ENCODE measurements at places on chromosomes 4 and X. TPM values are rescaled to one million over a fixed set of nuclear protein-coding genes. Genes with fewer than 3 reads are reported as not detected.

GRCh38 chrX:154121207-154121606 lies 22.8 kb upstream of the OPN1LW start:
- no peak overlapping the region for H3K4me3 ChIP-seq
- H3K27me3 ChIP-seq: no peaks in the 10 kb centered on the region
- H3K4me1 ChIP-seq: no peaks in the 10 kb centered on the region
- no peaks in the 10 kb centered on the region for H3K36me3 ChIP-seq
- DNase-seq: no peak

DNA sequence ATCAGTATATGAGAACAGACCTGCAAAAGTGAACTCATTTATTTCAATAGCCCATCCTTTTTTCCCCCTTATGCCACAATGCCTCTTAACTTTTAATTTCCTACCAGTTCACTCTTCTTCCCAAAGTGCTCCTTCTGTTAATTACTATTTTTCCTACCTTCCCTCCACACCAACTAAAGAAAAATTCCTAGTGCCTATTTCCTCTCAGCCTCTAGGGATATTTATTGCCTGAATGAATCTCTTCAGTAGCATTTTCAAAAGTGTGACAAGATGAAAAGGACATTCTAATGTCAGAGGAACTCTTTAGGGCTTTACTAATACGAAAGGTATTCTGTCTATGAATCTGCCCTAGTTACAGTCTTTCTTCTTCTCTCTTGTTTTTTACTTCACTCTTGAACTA lies 181.1 kb upstream of the SPRY1 start:
- no peak overlapping the region for H3K27ac ChIP-seq
- H3K36me3 ChIP-seq: no peaks in the 10 kb centered on the region
- H3K4me1 ChIP-seq: no peaks in the 10 kb centered on the region
- no peaks in the 10 kb centered on the region for H3K27me3 ChIP-seq
- no peak overlapping the region for H3K4me3 ChIP-seq
- no peak for DNase-seq

DNA sequence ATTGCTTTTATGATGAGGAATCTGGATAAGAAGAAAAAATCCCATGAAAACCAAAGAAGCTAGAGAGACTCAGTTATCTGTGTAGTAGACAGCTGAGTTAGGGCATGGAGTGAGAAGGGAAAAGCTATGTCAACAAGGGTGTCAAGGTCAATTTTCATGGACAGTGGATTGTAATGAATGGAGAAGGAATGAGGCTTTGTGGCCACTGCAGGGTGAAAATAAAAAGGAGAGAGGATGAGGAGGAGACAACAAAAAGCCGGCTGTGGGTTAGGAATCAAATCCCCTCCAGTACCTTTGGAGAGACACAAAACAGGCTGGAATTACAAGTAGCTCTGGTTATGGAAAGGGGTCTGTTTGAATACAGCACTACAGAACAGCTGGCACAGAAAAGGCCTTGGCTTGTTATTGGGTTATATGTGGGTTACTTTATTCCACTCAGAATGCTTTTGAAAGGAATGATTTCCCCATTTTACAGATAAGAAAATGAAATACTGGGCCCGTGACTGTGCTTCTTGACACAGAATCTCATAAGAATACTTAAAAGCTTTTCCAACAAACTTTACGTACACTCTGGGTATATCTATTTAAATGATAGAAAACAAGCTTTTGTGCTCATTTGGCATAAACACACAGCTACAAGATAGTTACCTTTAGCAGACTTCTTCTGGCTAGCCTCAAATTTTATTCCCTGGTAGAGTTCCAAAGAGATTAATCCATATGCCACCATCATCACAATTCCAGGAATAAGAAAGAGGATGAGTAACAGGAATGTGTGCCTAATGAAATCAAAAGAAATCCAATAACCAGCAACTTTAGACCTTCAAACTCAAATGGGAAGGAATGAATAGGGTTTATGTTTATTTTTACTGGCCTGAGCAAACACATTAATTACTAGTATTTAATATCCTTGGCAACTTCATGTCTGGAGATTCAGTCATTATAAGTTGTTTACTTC lies 7.5 kb downstream of the CCKAR start:
- no peak for DNase-seq
- H3K36me3 ChIP-seq: no peaks in the 10 kb centered on the region
- no peak overlapping the region for H3K27ac ChIP-seq
- H3K4me1 ChIP-seq: no peaks in the 10 kb centered on the region
- H3K27me3 ChIP-seq: no peaks in the 10 kb centered on the region
- H3K4me3 ChIP-seq: no peak overlapping the region

GRCh38 chrX:11431786-11432185 lies 138.6 kb downstream of the AMELX start:
- no peak overlapping the region for H3K4me3 ChIP-seq
- no peaks in the 10 kb centered on the region for H3K27me3 ChIP-seq
- no peaks in the 10 kb centered on the region for H3K36me3 ChIP-seq
- H3K27ac ChIP-seq: no peak overlapping the region

DNA sequence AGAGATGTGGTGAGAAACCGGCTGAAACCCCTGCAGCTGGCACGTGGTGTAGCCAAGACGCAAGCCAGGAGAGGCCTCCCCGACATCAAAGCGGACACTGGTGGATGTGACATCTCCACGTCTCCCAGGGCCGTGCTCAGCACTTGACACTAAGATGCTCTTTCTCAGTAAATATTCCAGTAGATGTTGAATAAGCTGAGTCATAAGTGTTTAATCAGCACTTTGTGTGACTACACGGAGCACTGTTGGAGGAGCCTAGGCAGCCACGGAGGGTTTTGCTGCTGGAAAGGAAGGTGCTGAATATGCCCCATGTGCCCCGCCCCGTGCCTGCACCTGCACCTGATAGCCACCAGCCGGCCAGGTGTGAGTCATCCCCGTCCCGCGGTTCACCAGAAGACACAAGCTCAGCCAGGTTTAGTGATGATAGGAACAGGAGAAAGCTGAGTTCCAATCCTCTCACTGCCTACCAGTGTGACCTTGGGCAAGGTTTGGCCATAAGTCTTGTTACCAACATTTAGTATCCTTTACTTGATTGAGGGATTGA lies 29.0 kb upstream of the C4orf50 start:
- H3K36me3 ChIP-seq: no peaks in the 10 kb centered on the region
- H3K4me1 ChIP-seq: no peaks in the 10 kb centered on the region
- H3K27ac ChIP-seq: no peak overlapping the region
- DNase-seq: no peak

DNA sequence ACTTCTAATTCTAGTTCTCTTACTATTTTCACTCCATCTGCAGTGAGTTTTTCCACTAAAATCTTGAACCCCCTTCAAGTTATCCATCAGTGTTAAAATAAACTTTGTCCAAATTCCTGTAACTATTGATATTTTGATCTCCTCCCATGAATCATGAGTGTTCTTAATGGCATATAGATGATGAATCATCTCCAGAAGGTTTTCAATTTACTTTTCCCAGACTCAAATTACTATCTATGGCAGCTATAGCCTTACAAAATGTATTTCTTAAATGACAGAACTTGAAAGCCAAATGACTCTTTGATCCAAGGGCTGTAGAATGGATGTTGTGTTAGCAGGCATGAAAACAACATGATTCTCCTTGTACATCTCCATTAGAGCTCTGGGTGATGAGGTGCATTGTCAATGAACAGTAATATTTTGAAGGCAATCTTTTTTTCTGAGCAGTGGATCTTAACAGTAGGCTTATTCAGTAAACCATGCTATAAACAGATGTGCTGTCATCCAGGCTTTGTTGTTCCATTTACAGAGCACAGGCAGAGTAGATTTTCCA lies 16.1 kb upstream of the IQCM start:
- H3K36me3 ChIP-seq: no peaks in the 10 kb centered on the region
- no peak overlapping the region for H3K4me3 ChIP-seq
- no peak overlapping the region for H3K27ac ChIP-seq
- no peaks in the 10 kb centered on the region for H3K4me1 ChIP-seq
- no peak for DNase-seq

DNA sequence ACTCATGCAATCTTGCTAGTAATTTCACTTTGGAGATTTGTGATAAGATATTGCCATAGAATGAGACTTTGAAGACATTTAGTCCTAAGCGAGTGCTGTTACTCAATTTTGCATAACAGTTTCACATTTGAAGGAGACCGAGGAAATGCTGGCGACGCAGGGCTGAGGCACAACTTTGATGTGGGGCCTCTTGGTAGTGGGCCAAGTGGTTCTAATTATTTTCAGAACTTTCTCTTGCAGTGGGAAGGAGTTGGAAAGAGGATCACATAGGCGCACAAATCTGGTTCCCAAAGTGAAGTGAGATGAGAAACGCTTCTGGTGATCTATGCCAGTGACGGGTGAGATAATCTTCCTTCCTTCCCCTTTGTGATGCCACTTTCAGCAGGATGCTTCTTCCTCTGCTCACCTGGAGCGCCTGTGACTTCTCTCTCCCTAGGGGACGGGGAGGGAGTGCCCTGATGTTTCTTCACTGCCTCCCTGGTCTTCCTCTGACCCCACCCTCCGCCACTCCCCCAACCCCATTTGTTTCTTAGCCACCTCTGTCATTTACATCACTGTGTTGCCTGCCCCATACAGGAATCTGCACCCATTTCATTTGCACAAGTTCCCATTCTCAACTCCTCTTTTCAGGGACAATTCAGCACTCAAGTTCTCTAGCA lies 138.9 kb upstream of the MID1 start:
- DNase-seq: no peak
- no peaks in the 10 kb centered on the region for H3K36me3 ChIP-seq
- no peak overlapping the region for H3K4me3 ChIP-seq
- no peaks in the 10 kb centered on the region for H3K4me1 ChIP-seq

- H3K4me1 ChIP-seq: no peaks in the 10 kb centered on the region
- no peak overlapping the region for H3K27ac ChIP-seq
- no peak for DNase-seq
- no peaks in the 10 kb centered on the region for H3K36me3 ChIP-seq
Observed at GRCh38 chr4:114378305-114378903, 220.2 kb upstream of the UGT8 start.

GRCh38 chr4:100469555-100469954 lies 48.3 kb downstream of the EMCN start:
- no peaks in the 10 kb centered on the region for H3K27me3 ChIP-seq
- H3K36me3 ChIP-seq: no peaks in the 10 kb centered on the region
- DNase-seq: no peak
- H3K27ac ChIP-seq: no peak overlapping the region
- H3K4me1 ChIP-seq: no peaks in the 10 kb centered on the region

GRCh38 chr4:87855559-87855958 lies 22.8 kb downstream of the MEPE start:
- H3K4me1 ChIP-seq: no peaks in the 10 kb centered on the region
- no peaks in the 10 kb centered on the region for H3K27me3 ChIP-seq
- no peak for DNase-seq
- H3K4me3 ChIP-seq: no peak overlapping the region
- H3K36me3 ChIP-seq: no peaks in the 10 kb centered on the region
- H3K27ac ChIP-seq: no peak overlapping the region

GRCh38 chrX:40065296-40066046 lies 32.3 kb downstream of the BCOR start:
- H3K4me1 ChIP-seq: no peaks in the 10 kb centered on the region
- peaks cover 4% of the 10 kb centered on the region for H3K36me3 ChIP-seq
- no peak overlapping the region for H3K4me3 ChIP-seq
- DNase-seq: no peak
- H3K27ac ChIP-seq: no peak overlapping the region
- no peaks in the 10 kb centered on the region for H3K27me3 ChIP-seq

GRCh38 chr4:16684097-16684496 lies 214.3 kb downstream of the LDB2 start:
- H3K4me1 ChIP-seq: no peaks in the 10 kb centered on the region
- no peak overlapping the region for H3K27ac ChIP-seq
- H3K36me3 ChIP-seq: no peaks in the 10 kb centered on the region
- H3K4me3 ChIP-seq: no peak overlapping the region

DNA sequence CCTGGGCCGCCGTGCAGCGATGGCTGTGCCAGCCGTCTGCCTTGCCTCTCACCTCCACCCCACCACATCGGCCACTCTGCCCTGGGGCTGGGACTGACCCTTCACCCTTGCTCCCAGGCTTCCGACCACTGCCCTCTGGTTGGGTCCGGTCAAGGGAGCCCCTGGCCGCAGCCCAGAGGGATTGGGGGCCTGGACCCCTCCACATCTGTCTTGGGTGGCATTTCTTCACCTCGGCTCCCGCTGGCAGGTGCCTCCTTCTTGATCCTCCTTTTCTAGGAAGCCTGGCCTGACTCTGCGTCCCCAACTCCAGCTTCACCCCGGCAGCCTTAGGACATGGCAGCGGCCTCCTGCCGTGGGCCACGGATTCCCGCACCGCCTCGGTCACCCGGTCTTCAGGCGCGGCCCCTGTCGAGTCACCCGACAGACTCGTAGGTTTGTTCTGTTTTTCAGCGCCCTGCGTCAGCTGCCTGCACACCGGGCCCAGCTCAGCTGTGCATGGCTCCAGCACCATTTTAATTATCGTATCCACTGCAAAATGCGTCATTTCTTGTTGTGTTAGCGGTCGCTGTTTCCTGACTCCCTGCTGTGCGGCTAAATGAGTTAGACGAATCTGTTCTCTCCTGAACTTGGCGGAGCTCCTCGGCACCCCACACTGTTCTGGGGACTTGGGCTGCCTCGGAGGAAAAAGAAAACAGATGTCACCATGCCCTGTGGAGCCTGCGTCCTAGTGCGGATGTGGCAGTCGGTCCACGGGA lies 124.0 kb downstream of the FAM53A start:
- H3K36me3 ChIP-seq: no peaks in the 10 kb centered on the region
- no peaks in the 10 kb centered on the region for H3K4me1 ChIP-seq
- DNase-seq: no peak
- no peaks in the 10 kb centered on the region for H3K27me3 ChIP-seq

DNA sequence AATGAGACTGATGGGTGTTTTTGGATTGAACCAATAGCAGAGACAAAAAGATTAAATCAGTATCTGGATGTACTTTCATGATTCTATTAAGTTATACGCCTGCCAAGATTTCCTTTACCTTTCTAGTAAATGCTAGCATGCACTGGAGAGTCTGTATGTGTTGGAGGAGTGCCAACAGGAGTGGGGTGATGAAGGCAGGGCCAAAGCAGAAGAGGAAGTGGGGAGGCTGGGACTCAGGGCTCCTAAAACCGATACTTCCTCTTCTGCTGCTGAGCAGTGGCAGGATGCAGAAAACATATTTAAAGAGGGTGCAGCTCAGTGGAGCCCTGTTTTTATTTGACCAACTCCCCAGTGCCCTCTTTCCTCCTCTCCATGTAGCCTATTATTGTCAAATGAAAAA lies 5.6 kb downstream of the CYSLTR1 start:
- H3K27me3 ChIP-seq: no peaks in the 10 kb centered on the region
- no peak overlapping the region for H3K4me3 ChIP-seq
- H3K4me1 ChIP-seq: no peaks in the 10 kb centered on the region

GRCh38 chrX:3443184-3443583 lies 96.7 kb upstream of the MXRA5 start:
- no peaks in the 10 kb centered on the region for H3K4me1 ChIP-seq
- DNase-seq: no peak
- H3K4me3 ChIP-seq: no peak overlapping the region
- H3K27ac ChIP-seq: no peak overlapping the region
- no peaks in the 10 kb centered on the region for H3K27me3 ChIP-seq
- H3K36me3 ChIP-seq: no peaks in the 10 kb centered on the region

- DNase-seq: peak; percentile 78
- H3K36me3 ChIP-seq: no peaks in the 10 kb centered on the region
- peak within 1 kb of the TSS; percentile 38 for H3K4me3 ChIP-seq
- H3K27me3 ChIP-seq: no peaks in the 10 kb centered on the region
- H3K27ac ChIP-seq: peak within 1 kb of the TSS; percentile 58
Observed at GRCh38 chrX:136147315-136147901, at the start of gene FHL1. FHL1 (plus strand) TSS chrX:136147533.

The CCNB3 gene
- 0.18 TPM for total RNA-seq

The HTN3 gene
- total RNA-seq: not detected

The BTC gene
- 0.29 TPM for total RNA-seq

The PRKG2 gene
- total RNA-seq: 0.17 TPM

The BEND2 gene
- total RNA-seq: not detected

The TGIF2LX gene
- total RNA-seq: not detected

The MAGEC3 gene
- not detected for total RNA-seq

The SMIM31 gene
- not detected for total RNA-seq

Measured in right lobe of liver (tissue), 6 donors.